Stimulated activated CD8-positive, alpha-beta memory T cell treated with anti-CD3 and anti-CD28 coated beads, Interleukin-15, amount 100 ng/mL, for 1 hour (primary cell): ENCODE measurements at places on chromosomes 1 and 21.

DNA sequence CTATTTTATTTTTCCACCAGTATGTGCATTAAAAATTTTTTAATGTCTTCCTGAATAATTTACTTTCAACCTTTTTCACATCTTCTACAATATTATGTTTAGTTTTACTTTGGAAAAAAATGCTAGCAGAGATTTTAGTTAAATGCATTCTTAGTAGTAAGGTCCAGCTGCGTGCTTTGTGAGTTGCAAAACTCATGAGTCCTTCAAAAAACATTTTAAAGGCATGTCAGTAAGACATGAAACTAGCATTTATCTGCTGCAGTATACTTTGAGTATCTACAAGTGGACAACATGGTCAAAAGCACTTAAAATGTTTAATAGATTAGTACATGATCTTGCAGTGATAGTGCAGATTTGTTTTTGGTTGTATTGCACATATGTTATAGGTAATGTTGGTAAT is 139.0 kb downstream of the HS2ST1 start:
- no peak for DNase-seq

- no peak for DNase-seq
Measured at GRCh38 chr1:101479945-101480344, 243.1 kb downstream of the S1PR1 start.

GRCh38 chr21:18810136-18810535 is 406.6 kb upstream of the TMPRSS15 start:
- DNase-seq = no peak

- DNase-seq = no peak
Measured at GRCh38 chr1:91635763-91636162, 135.1 kb downstream of the CDC7 start.

DNA sequence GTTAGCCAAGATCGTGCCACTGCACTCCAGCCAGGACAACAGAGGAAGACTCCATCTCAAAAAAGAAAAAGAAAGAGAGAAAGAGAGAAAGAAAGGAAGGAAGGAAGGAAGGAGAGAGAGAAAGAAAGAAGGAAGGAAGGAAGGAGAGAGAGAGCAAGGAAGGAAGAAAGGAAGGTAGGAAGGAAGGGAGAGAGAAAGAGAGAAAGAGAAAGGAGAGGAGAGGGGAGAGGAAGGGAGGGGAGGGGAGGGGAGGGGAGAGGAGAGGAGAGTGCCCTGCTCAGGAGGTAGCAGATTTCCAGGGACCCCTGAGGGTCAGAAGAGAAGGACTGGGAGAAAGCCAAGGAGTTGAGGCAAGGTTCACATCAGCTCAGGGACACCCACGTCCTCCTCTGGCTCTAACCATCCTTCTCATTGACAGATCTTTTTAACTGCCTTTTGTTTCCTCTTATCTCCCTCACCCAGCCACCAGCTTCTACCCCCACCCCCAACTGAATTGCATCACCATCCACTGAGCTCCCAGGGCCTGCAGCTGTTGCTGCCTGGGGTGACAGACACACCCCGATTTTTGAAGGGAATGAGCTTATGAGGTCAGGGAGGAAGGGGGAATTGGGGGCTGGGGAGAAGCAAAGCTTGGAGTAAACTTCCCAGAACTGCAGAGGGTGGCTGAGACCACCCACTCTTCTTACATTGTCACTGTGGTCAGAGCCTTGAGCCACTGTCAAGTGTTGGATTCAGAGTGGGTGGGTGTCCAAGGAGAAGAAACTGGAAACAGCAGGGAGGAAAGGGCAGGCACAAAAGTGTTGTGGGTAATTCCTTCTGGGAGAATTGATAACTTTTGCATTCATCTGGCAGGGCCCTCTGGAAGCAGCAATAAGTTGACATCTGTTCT is 91.6 kb downstream of the GLUL start:
- no peak for DNase-seq
